Stimulated activated CD4-positive, alpha-beta T cell treated with anti-CD3 and anti-CD28 coated beads, Interleukin-12 subunit alpha, Interleukin-12 subunit beta, amount 100 ng/mL, for 24 hours (primary cell): ENCODE measurements at places on chromosomes 5 and 9.

DNA sequence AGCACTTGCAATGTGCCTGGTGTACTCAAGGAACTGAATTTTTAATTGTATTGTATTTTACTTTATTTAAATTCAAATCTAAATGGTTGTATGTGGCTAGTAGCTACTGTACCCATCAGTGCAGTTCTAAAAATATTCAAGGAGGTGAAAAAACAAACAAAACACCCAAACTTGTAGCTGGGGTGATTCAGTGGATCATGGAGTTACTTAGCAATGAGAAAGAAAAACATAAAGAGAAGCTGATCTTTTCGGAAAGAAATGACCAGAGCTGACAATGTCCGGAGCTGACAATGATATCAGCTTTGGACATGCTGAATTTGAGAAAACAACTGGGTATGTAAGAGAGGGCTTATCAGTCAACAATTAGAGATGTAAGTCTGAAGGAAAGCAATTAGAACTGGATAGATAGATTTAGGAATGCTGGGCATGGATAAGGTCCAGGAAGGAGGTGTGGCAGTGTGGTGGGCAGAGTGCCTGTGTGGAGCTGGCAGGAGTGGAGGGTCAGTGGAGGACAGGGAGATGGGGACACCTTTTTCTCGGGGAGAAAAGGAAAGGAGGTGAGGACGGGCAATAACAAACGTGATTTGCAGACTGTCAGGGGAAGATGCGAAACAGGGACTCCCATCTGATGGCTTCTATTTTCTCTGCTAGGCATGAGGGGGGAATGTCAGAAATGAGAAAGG is 113.2 kb downstream of the DCP2 start:
- DNase-seq = no peak

DNA sequence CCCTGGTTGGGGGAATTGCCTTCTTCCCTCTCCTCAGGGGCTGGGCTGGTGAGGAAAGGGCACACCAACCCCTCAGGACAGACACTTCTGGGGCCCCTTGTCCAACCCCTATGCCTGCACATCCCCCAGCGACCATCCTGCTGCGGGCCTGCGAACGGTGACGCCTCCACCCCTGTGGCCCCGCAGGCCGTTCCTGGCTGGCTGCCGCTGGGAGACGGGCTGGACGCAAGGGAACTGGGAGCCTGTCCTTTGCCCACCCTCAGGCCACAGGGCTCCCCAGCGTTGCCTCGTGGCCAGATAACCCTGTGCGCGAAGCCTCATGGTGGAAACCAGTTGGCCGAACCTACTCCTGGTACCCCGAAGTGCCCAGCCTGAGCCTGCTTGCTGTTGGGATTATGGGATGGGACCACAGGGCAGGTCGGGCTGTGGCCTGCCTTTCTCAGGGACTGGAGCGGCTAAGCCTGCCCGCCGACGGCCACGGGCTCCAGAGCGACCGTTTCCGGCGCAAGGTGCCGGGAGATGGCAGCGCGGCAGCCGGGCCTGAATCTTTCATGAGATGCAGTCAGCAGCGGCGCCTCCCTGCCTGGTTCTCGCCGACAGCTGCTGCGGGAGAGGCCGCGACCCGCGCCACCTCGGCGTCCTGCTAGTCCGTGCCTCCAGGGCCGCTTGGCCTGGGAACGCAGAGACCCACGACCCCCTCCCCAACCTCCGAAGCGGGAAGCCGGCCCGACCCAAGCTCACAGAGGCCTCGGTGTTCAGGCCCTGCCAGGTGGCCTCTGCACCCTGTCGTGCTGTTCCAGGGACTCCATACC is 6.5 kb upstream of the PITX1 start:
- DNase-seq = no peak

GRCh38 chr5:124554746-124555578 is 191.5 kb downstream of the ZNF608 start:
- no peak for DNase-seq

- DNase-seq = no peak
Measured at GRCh38 chr5:64914396-64914795, 145.7 kb downstream of the CWC27 start.

GRCh38 chr5:5134107-5134506 is 6.0 kb upstream of the ADAMTS16 start:
- DNase-seq = no peak

DNA sequence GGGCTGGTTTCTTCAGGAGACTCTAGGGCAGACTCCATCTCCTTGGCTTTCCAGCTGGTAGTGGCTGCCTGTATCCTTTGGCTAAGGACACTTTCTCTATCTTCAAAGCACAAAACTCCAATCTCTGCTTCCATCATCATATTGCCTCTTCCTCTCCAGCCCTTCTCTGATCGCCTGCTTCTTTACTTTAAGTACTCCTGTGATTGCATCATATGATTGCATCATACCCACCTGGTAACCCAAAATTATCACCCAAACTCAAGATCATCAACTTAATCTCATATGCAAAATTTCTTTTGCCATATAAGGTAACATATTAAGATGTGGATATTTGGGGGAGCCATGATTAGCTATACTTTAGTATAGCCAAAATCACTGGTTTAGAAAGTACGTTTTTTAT is 1092.6 kb upstream of the CDH6 start:
- no peak for DNase-seq
